ENCODE measurements at places on chromosomes 2 and 18.

DNA sequence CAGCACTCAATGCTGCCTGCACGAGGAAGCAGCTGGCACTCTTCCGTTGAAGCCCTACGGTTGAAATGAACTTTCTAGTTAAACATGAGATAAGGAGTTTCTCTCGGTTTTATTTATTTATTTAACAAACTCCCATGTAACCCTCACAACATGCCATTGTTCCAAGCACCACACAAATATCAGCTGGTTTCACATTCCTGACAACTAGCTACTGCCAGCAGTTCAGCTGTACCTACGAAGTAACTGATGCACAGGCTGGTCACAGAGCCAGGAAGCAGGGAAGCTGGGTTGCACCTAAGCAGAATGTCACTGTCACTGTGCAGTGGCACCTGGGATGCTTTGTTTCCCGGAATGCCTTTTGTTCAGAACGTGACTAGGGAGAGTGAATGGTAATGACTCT, 18.1 kb downstream of the TIMM21 start:
- no peak for DNase-seq

DNA sequence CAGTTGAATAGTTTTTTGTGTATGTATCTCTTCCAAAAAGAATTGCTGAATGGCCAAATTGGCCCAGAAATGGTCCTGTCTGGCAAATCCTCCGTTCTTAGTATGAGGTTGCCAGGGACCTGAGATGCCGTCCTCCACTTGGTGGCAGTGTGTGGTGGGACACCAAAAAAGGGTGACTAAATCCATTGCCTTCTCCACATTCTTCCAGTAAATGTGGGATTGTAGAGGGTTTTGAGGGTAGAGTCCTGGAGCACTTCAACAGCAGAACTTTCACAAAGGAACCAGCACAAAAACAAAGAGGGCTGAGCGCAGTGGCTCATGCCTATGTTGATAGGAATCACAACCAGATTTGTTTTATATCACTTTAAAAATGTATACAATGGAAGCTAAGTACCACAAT, 199.9 kb downstream of the BCL2 start:
- no peak for DNase-seq

- no peak for DNase-seq
Observed at GRCh38 chr2:17302281-17302680, 216.0 kb downstream of the RAD51AP2 start.

- no peak for DNase-seq
Observed at GRCh38 chr2:48131539-48132270, 225.4 kb upstream of the FBXO11 start.

DNA sequence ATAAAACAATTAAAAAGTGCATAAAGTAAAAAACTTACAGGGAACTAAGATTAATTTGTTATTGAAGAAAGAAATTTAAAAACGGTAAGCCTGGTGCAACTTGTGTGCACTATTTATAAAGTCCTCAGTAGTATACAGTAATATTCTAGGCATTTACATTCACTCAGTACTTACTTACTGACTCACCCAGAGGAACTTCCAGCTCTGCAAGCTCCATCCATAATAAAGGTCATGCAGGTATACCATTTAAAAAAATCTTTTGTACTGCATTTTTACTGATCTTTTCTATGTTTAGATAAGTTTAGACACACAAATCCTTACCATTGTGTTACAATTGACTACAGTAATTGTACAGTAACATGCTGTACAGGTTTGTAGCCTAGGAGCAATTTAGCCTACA, 51.5 kb upstream of the NXPH2 start:
- no peak for DNase-seq

- no peak for DNase-seq
Observed at GRCh38 chr18:1244397-1245122, 339.9 kb downstream of the ADCYAP1 start.

DNA sequence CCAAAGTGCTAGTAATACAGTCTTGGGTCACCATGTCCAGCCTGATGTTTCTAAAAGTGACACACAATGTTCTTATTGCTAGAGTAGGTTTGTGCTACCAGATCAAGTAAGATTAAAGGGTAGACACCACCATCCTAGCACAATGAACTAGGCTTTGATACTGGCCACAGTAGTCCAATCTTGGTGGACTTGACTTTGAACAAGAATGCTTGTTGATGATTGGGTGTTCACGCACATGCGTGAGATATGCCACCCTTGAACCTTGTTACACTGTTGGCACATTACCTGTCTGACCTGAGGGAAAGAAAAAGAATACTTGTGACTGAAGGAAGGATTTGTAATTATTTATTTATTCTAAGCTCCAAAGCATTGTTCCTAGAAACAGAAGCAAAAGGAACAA, 72.1 kb upstream of the EMILIN2 start:
- DNase-seq, result no peak

GRCh38 chr2:130366720-130367119, 10.9 kb downstream of the PTPN18 start:
- DNase-seq, result no peak

GRCh38 chr2:127355407-127356008, 32.3 kb downstream of the MAP3K2 start:
- DNase-seq, result no peak

- DNase-seq, result no peak
Observed at GRCh38 chr2:189444322-189444721, 3.0 kb downstream of the WDR75 start.

DNA sequence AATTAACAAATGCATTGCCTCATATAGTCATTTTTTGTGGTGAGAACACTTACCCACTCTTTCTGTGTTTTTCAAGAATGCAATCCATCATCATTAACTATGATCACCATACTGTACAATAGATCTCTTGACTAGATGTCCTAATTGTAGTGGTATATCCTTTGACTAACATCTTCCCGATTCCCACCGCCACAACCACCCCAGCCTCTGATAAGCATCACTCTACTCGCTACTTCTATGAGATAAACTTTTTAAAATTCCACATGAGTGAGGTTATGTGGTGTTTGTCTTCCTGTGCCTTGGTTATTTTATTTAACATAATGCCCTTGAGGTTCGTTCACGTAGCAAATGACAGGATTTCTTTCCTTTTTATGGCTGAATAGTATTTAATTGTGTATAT, 6.6 kb downstream of the VWA3B start:
- no peak for DNase-seq

- DNase-seq, result no peak
Observed at GRCh38 chr2:233674995-233675394, 3.3 kb downstream of the UGT1A9 start.

DNA sequence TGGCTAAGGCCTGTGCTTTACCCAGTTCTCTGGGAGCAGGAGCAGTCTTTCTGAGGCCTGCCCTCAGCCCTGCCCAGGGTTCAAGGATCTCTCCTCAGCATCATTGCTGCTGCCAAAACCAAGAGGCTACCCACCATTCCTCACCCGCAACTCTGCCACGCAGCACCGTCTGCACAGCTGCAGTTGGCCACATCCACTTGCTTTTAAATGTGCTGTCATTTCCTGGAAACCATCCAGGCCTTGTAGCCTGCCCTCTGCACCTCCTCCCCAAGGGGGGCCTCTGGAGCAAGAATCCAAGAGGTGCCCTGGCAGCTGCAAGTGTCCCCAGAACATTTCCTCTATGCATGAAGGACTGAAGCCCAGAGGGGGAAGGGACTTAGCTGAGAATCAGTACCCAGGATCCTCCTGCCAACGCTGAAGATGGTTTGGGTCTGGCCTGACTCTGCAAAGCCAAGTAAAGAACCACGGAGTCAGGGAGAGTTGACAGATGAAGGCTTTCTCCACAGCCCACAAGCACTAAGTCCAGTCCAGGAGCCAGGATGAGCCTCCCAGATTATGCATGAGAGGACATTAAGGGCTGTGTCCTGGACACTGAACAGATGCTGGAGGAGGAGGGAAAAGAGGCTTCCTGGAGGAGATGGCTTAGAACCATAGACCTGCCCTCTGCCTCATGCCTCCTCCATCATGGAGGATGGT, 14.9 kb downstream of the EMX1 start:
- no peak for DNase-seq

GRCh38 chr2:36137612-36138011, 218.0 kb upstream of the CRIM1 start:
- no peak for DNase-seq

DNA sequence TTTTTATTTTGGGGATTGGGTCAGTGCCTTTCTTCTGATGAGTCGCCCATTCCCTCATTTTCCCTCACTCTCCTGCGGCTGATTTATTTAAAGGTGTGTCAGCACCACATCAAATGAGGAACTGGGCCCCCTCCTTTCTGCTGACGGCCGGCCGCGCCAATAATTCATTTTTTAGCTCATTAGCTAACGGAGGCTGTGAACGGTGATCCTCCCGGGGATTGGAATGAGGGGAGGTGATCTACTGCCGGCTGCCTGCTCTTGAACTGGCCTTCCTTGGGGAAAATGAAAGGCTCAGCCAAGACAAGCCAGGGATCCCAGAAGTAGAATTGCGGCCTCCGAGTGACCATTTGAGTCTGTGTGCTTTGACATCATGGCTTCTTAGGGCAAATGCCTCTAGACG, 54.2 kb downstream of the GBX2 start:
- no peak for DNase-seq

- no peak for DNase-seq
Observed at GRCh38 chr2:12737738-12738485, 21.2 kb downstream of the TRIB2 start.

DNA sequence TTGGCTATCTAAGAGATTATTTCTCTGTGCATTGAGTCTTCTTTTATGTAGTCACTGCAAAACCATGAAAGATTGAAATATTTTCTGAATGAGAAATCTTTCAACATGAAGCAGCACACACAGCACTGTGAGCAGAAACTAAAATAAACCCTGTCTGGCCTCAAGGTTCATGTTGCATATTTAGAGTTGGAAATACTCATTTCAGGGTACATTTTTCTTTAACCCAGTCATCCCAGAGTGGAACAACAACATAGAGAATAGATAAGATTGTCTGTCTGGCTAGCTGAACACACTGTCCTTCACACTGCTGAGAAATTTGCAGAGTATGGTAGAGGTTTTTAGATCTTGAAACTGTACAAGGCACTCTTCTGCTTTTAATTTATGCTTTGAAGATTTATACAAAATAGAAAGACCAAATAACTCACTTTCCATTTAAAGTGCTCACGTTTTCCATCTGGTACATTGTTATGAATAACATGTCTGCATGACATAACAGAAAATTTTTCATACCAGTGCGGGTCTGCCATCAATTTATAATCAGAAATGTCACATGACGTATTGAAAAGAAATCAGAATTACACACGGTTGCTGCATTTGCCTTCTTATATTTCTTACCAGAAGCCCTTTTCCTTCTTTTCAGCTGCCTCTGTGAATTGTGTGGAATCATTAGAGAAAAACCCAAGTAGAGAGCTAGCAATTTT, 25.0 kb upstream of the FN1 start:
- DNase-seq, result peak; percentile 82

DNA sequence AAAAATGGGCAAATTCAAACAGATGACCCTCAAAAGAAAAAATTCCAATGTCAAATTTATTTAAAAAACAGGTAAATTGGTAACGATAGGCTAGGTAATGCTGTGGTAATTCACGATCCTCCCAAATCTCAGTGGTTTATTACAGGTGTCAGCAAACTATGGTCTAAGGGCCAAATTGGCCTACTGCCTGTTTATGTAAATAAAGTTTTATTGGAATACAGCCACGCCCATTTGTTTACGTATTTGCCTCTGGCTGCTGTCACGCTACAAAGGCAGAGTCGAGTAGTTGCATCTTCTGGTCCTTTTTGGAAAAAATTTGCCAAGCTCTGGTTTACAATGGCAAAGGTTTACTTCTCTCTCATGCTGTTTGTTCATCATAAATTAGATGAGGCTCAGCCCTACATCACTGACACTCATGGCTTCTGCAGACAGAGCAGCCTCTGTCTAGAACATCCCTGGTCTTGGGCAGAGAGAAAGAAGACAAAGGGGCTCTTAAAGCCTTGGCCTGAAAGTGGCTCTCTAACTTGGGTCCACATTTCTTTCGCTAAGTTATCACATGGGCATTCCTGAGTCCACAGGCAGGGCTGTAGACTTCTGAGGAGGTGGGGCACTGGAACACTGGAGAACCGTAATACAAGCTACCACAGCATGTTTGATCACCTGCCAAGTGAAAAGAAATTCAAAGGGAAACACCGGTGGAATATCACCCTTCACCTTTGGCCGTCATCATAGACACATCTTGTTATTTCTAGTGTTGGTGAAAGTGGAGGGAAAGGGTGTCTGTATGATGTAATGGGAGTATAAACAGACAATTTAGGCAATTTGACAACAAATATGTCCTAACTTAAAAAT, 34.8 kb downstream of the SP110 start:
- peak; percentile 14 for DNase-seq

GRCh38 chr2:240459401-240460252, 24.2 kb downstream of the GPC1 start:
- DNase-seq, result no peak

DNA sequence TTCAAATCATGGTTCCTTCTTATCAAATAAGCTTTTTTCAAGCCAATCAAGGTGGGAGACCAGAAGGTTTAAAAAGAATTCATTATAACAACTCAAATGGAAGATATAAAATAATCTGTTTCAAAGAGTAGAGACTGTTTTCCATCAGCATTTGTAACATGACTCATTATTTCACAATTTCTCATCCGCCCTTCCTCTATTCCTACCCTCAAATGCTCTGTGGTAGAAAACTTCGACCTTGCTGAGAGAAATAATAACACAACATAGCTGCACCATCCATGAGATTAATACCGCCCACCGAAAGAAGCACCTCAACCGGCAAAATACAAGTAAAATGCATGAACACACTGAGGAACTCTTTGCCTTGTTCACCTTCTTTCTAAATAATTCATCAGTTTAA, 2039.2 kb upstream of the CELF4 start:
- no peak for DNase-seq

DNA sequence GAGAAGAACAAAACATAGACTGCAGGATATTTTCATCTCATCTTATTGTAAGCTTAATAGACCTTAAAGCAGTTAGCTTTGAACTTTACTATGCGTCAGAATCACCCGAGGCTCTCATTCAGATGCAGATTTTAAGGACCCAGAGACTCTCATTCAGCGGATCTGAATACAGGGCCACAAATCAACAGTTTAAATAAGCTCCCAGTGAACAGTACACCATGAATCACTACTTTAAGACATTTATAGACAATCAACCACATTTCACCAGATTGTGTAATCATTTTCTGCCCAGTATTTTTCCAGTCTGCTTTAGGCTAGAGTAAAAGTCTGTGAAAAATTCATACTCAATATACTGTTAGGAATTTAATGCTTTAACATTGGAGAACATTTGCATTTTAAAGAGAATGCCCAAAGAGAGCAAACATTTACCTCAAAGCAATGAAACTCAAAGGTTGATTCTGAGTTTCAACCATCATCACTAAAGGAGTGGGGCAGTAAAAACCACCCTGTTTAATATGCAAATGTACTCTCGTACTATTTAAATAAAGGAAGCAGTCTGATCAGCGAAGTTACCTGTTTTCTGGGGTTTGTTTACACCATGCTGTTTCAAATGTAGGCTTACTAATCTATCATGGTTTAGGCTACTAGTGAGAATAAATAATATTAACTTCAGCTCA, 11.0 kb upstream of the ALPK2 start:
- DNase-seq, result no peak

- DNase-seq, result no peak
Observed at GRCh38 chr2:67845621-67846369, 217.0 kb downstream of the C1D start.

- DNase-seq, result no peak
Observed at GRCh38 chr2:219023045-219023605, 18.2 kb downstream of the CFAP65 start.

- no peak for DNase-seq
Observed at GRCh38 chr2:386406-387103, 98.7 kb upstream of the ALKAL2 start.

GRCh38 chr2:104786821-104787220, 67.1 kb upstream of the POU3F3 start:
- no peak for DNase-seq

GRCh38 chr2:222943820-222944219, 83.0 kb downstream of the ACSL3 start:
- no peak for DNase-seq

- no peak for DNase-seq
Observed at GRCh38 chr2:207337234-207338219, 171.8 kb upstream of the KLF7 start.
